Suprapubic skin (tissue), 4 donors: ENCODE measurements at places on chromosomes 7 and 10. TPM values are rescaled to one million over a fixed set of nuclear protein-coding genes. Genes with fewer than 3 reads are reported as not detected.
A peak's percentile ranks its signal among the peaks of the same experiment; 100 is the strongest.

GRCh38 chr10:15603446-15604011 lies 116.2 kb downstream of the ITGA8 start:
- H3K27me3 ChIP-seq: peaks cover 3% of the 10 kb centered on the region
- H3K27ac ChIP-seq: no peak overlapping the region
- H3K4me3 ChIP-seq: no peak overlapping the region
- DNase-seq: no peak
- H3K4me1 ChIP-seq: no peaks in the 10 kb centered on the region

GRCh38 chr7:130868139-130868538 lies 134.1 kb upstream of the KLF14 start:
- peaks cover 6% of the 10 kb centered on the region for H3K4me1 ChIP-seq
- H3K27ac ChIP-seq: no peak overlapping the region
- DNase-seq: no peak
- H3K36me3 ChIP-seq: peaks cover 62% of the 10 kb centered on the region
- H3K4me3 ChIP-seq: no peak overlapping the region
- H3K27me3 ChIP-seq: no peaks in the 10 kb centered on the region

GRCh38 chr7:124397134-124397533 lies 364.3 kb upstream of the TMEM229A start:
- no peak for DNase-seq
- no peak overlapping the region for H3K27ac ChIP-seq

DNA sequence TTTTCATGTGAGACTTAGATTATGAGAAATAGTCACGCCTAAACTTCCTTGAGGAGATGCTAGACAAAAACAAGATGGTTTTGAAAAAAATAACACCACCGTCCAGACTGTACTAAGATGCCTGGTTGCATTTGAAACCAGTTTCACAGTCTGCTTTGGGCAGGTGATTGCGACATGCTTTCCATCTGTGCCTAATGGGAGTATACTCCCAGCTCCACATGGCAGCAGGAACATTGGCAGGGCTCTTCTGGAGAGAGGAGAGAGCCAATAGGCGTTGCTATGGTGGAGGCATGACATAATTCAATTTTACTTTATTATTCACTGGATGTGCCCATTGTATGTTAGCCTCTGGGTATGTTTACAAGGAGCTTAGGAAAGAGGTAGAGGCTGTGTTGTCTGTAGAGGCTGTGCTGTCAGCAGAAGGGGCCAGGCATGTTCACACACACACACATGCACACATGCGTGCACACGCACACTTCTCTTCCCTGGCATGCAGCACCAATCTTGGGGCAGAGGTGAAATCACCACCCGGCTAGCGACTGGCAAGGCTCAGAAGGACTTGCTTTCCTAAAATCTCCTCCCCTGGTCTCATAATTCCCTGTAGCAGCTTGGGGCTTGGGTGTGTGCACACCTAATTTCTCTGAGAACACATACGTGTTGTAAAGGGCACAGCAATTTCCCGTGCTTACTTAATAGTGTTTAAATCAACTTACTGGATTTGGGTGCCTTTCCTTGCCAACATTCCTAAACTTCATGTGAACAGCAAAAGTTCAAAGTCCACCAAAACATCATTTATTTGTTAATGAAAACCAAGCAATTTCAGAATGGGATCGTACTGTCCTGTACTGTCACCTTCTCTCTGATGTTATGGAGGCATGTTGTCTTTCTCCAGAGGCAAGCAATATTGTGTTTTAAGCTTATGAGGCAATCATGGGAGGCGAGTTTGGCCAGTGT lies 162.1 kb downstream of the TCF7L2 start:
- H3K4me1 ChIP-seq: peaks cover 31% of the 10 kb centered on the region
- DNase-seq: peak; percentile 88
- H3K36me3 ChIP-seq: no peaks in the 10 kb centered on the region
- H3K27ac ChIP-seq: peak overlapping the region; percentile 85
- no peaks in the 10 kb centered on the region for H3K27me3 ChIP-seq
- peak overlapping the region; percentile 4 for H3K4me3 ChIP-seq

SLC29A3 gene
- total RNA-seq: 2.7 TPM

GNAT3 gene
- not detected for total RNA-seq

SYT15 gene
- total RNA-seq: 0.26 TPM

FKBP9 gene
- total RNA-seq: 87.7 TPM

ZNF789 gene
- total RNA-seq: 16.3 TPM
